ENCODE measurements at places on chromosomes 11 and 22.

DNA sequence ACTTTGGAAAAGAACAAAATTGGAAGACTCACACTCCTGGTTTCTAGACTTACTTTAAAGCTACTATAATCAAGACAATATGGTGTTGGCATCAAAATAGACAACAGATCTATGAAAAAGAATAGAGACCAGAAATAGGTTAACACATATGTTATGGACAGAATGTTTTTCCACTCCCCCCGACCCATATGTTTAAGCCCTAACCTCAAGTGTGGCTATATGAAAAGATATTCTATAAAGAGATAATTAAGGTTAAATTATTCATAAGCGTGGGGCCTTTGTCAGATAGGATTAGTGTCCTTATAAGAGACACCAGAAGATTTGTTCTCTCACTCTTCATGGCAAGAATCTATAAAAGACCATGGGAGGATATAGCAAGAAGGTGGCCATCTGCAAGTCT is 440.0 kb downstream of the AASDHPPT start:
- no peak for DNase-seq

- DNase-seq, result peak; percentile 67
These were observed 6.8 kb downstream of the BID start for GRCh38 chr22:17767233-17768065.

GRCh38 chr11:122853971-122854446 is 15.7 kb downstream of the CRTAM start:
- DNase-seq, result peak; percentile 79

DNA sequence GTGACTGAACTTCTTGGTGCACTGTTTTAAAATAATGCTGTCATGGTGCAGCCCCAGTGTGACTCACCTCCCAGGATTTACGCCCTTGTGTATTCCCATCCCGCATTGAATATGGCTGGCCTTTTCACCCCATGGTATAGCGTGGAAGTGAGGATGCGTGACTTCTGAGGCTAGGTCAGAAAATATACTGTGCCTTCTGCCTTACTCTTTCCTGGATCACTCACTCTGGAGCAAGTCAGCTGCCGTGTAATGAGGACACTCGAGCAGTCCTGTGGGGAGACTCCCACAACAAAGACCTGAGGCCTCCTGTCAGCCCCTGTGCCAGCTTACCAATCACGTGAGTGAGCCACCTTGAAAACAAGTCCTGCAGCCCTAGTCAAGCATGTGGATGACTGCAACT is 471.9 kb upstream of the KIRREL3 start:
- DNase-seq, result no peak

GRCh38 chr11:103622296-103622695 is 414.1 kb upstream of the DDI1 start:
- no peak for DNase-seq

- DNase-seq, result no peak
These were observed 30.6 kb downstream of the SCGB1A1 start for GRCh38 chr11:62449451-62449851.

GRCh38 chr11:1206391-1207271 is 16.2 kb upstream of the MUC5B start:
- DNase-seq, result no peak

GRCh38 chr11:2661173-2662023 is 38.4 kb downstream of the KCNQ1OT1 start:
- no peak for DNase-seq

- DNase-seq, result no peak
These were observed 83.9 kb downstream of the OTOG start for GRCh38 chr11:17630936-17631335.

DNA sequence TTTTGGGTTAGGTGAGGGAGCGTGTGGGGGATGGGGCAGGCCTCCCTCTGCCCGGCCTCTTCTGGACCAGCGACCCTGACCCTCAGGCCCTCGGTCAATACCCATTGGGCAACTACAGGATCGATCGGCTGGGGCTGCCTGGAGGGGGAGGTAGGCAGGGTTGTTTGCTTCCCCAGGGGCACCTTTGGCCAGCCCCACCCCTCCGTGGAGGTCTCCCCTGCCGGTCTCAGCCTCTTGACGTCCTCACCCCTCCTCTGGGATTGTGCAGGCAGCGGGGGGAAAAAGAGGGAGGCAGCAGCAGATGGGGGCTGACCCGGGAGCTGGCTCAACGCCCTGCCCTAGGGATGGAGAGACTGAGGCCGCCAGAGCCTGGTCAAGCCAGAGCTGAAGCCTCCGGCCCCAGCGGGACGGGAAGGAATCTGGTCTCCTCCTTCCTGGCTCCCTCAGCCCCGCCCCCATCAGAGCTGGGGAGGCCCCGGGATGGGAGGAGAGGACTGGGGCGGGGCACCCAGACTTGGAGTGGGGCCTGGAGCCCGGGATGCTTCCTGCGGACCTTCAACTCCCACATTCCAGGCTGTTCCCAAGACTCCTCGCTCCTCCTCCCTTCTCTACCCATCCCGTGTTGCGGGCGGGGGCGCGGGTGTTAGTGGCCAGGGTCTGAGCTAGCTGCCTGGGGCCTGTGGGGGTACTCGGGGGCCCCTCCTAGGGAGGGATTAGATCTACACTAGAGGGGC is 14.4 kb upstream of the CDC42EP1 start:
- DNase-seq, result no peak

GRCh38 chr11:23124996-23125395 is 264.7 kb upstream of the CCDC179 start:
- no peak for DNase-seq

GRCh38 chr11:45662665-45663485 is 2.5 kb downstream of the CHST1 start:
- DNase-seq, result no peak

- DNase-seq, result no peak
These were observed 12.2 kb downstream of the TXN2 start for GRCh38 chr22:36469094-36469710.

DNA sequence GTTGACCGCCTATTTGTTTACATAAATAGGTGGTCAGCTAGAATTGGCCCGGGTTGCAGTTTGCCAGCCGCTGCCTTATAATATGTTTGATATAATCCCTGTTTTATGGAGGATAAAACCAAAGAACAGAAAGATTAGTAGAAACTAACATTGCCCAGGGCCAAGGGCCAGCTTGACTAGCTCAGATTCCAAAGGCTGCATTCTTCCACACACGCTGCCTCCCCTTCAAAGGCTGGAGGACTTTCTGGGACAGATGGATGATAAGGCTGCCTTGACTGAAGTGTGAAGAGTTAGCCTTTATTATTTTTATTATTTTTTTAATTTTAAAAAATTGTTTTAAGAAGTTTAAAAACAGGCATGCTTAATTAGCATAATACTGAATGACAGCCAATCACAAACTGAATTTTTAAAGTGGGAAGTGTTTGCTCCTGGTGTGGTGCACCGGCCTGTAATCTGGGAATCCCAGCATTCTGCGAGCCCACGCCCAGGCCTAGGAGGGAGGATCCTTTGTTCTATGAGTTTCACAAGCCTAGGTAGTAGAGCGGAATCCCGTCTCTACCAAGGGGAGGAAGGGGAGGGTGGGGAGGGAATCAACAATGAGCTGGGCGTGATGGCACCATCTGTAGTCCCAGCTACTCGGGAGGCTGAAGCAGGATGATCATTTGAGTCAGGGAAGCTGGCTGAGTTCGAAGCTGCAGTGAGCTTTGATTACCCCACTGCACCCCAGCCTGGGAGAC is 114.9 kb downstream of the NAV2 start:
- no peak for DNase-seq

DNA sequence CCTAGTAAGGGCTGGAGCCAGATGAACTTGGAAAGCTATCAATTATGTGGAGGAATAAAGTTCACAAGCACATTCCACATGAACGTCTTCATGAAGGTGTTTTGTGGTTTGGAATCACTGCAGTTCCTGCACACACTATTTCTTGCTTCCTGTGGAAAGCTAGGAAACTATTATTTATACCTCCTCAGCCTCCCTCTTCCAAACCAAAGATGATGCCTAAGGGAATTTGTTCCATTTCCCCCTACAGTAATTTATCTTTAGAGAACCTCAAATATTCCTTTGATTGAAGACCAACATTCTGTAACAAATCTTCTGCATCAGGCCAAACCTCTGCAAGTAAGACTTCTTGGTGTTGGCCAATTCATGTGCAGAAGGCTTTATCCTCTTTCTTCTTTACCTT is 115.8 kb upstream of the ARHGAP20 start:
- DNase-seq, result no peak

DNA sequence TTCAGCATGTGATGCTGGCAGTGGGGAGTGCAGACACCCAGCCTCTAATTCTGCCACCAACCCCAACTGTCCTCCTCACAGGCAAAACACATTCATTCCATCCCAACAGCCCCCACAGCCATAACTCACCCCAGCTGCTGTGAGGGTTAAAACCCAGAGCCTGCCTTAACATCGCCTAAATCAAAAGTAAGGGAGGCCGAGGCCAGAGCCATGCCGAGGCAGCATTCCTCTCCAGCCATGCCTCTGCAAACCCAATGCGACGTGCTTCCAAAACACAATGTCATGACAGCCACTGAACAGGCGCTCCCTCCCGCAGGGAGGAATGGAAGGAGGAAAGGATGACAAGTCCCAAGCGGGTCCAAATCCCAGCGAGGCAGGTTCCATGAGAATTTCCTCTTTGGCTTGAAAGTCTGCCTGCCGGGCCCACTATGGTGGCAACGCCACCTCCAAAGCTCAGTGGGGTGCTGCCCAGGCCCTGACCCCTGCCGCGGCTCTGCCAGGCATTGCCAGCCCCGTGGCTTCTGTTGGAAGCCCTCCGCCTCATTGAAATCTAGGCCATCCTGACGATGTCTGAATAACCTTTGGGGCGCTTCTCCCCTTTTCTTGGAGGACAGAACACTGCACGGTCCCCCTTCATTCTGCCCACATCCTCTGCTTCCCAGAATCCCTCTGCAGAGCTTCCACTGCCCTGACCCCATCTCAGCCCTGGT is 472.3 kb downstream of the BRD1 start:
- no peak for DNase-seq

- no peak for DNase-seq
These were observed 35.6 kb downstream of the KCNC1 start for GRCh38 chr11:17770048-17770652.

- peak; percentile 5 for DNase-seq
These were observed 22.9 kb upstream of the RFPL3 start for GRCh38 chr22:32334660-32335365.

GRCh38 chr22:48051796-48052620 is 1289.6 kb downstream of the TBC1D22A start:
- DNase-seq, result no peak
